Left lobe of liver (tissue), 2 donors: ENCODE measurements at places on chromosomes 1 and 21.
A peak's percentile ranks its signal among the peaks of the same experiment; 100 is the strongest.

- peak; percentile 69 for DNase-seq
These were observed 10.0 kb downstream of the YBEY start for GRCh38 chr21:46295996-46296752.

DNA sequence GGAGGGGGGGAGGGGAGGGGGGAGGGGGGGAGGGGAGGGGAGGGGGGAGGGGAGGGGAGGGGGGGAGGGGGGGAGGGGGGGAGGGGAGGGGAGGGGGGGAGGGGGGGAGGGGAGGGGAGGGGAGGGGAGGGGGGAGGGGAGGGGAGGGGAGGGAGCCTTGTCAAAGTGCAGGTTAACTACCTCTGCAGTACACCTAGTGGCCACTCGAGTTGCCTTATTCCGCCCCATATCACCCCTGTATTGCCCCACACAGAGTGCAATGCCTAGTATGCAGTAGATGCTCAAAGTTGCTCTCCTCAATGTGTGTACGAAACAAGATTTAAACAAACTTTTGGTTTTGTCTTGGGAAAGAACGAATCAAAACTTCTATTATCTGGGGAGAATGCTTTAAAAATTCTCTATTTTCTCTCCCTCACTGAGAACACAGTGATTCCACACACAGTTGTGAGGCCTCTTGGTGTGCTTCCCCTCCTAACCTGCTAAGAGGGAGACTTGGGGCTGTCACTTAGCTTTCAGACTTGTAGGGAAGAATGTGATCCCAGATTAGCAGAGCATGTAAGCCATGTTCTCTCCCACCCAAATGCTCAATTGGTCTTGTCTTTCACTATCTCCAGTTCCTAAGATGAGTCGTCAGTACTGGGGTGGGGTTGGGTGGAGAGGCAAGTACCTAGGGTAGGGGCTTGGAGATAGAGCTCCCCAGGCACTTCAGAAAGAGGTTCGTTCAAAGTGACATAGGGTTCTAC is 79.7 kb upstream of the MAP10 start:
- no peak for DNase-seq

DNA sequence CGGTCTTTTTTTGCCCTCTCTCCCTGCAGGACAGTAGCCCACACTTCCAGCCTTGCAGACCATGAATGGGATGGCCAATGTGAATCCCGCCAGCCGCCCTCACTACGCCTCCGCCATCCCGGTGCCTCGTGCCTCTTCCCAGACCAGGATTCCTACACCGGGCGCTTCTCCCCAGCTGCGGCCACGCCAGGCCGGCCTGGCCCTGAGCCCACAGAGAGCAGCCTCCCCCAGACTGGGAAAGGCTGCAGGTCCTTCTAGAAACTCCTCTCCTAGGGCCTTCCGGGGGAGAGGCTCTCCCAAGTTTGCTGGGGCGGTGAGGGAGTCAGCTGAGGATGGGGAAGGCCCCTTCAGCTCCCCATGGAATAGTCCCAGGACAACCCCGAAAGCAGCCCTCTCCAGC is 83.9 kb downstream of the NAV1 start:
- no peak for DNase-seq

- DNase-seq = no peak
These were observed 14.2 kb upstream of the ADORA3 start for GRCh38 chr1:111517469-111518225.

GRCh38 chr1:193537266-193538002 is 351.0 kb upstream of the B3GALT2 start:
- DNase-seq = no peak

GRCh38 chr1:45221716-45222115 is 15.3 kb upstream of the ZSWIM5 start:
- DNase-seq = no peak

DNA sequence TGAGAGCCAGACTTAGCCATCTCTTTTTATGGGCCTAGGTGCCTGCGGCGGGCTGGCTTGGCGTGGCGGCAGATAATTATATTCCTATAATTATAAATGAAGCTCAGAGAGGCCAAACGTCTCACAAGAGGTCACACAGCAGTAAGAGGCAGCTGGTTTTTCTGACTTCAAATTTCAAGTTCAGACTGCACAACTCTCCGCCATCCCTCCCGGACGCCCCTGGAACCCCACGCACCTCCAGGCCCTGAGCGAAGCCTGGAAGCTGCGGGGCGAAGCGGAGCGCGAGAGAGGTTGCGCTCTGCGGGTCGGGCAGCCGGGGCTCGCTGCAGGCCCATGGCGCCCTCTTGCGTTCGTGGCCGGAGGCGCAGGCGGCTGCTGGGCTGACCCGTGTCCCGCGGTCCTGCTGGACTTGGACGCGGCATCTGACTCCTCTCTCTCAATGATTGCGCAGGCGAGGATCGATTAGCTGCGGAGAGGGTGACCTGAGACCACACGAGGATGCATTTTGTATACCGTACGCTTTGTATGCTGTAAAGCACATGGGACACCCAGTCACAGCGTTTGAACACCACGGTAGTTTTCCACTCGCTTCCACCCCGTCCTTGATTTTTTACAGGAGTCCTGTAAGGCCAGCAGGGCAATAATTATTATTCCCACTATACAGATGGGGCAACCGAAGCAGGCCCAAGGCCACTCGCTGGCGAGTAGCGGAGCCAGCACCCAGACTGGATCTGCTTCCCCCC is 272.7 kb downstream of the FOXD2 start:
- peak; percentile 86 for DNase-seq

- peak; percentile 55 for DNase-seq
These were observed 56.9 kb upstream of the NRIP1 start for GRCh38 chr21:15121655-15122120.

GRCh38 chr1:222618001-222618879 is at the start of gene MIA3:
TSS of gene MIA3 (plus strand) at chr1:222618097. CDS start at chr1:222618111, 14 bp downstream.
- peak; percentile 83 for DNase-seq

DNA sequence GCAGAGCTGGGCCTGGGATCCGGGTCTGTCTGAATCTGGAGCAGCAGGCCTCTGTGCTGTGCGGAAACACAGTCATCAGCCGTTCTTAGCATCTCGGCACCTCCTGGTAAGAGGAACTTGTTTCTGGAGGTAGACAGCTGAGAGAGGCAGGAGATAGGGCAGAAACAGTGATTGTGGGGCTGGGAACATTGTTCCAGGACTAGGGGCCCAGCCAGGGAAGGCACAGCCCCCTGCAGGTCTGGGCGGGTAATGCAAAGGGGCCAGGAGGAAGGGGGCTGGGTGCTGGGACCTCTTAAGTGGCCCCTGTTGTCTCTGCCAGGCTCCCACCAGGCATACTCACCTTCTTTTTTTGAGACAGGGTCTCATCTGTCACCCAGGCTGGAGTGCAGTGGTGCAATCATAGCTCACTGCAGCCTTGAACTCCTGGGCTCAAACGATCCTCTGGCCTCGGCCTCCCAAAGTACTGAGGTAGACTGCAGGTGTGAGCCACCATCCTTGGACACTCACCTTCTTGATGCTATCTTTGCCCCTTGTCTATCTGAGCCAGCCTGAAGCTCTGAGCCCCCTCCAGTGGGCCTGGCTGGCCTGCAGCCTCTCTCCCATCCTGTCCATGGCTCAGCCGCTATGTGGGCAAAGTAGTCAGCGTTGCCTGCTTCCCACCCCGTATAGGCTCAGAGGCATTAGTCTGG is 134.3 kb upstream of the ZBTB40 start:
- peak; percentile 24 for DNase-seq

- DNase-seq = no peak
These were observed 19.5 kb upstream of the TNFRSF1B start for GRCh38 chr1:12147201-12147701.

- no peak for DNase-seq
These were observed 84.9 kb upstream of the ARHGEF16 start for GRCh38 chr1:3369446-3370076.

DNA sequence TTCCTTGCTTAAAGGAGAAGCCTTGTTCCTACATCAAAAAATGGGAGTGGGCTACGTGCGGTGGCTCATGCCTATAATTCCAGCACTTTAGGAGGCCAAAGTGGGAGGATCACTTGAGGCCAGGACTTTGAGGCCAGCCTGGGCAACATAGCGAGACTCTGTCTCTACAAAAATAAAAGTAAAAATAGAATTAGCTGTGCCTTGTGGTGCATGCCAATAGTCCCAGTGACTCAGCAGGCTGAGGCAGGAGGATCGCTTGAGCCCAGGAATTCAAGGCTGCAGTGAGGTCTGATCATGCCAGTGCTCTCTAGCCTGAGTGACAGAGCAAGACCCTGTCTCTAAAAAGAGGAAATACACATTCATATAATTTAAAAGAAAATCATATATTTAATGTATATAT is 127.1 kb downstream of the C1orf21 start:
- no peak for DNase-seq

GRCh38 chr1:204507317-204508105 is 8.7 kb upstream of the MDM4 start:
- DNase-seq = no peak

GRCh38 chr1:109717729-109718128 is 5.7 kb downstream of the GSTM5 start:
- no peak for DNase-seq

DNA sequence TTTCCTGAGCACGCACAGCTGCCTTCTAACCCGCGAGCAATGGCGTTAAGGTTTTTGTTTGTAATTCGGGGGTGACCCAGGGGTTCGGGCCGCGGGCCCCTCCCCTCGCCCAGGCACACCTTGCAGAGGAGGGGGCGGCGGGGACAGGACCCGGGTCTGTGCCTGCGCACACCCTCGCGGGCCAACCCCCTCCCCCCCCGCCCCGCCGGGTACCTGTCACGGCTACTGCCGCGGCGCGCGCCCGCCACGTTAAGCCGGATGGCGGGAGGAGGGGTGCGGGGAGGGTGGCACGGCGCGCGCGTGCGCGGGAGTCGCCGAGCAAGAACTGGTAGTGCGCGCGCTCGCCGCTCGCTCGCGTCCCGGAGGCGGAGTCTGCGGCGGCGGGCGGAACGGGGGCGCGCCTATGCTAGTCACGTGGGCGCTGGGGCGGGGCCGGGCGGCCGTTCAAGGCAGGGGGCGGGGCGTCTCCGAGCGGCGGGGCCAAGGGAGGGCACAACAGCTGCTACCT is at the start of gene TPTE:
TSS of gene TPTE (plus strand) at position 493 of the 508 bp plus-strand sequence. CDS start 17,141 bp downstream, outside the sequence.
- no peak for DNase-seq

GRCh38 chr1:151516031-151516511 is 4.9 kb downstream of the CGN start:
- DNase-seq = peak; percentile 75

GRCh38 chr21:40047211-40047610 is 180.0 kb downstream of the PCP4 start:
- no peak for DNase-seq

DNA sequence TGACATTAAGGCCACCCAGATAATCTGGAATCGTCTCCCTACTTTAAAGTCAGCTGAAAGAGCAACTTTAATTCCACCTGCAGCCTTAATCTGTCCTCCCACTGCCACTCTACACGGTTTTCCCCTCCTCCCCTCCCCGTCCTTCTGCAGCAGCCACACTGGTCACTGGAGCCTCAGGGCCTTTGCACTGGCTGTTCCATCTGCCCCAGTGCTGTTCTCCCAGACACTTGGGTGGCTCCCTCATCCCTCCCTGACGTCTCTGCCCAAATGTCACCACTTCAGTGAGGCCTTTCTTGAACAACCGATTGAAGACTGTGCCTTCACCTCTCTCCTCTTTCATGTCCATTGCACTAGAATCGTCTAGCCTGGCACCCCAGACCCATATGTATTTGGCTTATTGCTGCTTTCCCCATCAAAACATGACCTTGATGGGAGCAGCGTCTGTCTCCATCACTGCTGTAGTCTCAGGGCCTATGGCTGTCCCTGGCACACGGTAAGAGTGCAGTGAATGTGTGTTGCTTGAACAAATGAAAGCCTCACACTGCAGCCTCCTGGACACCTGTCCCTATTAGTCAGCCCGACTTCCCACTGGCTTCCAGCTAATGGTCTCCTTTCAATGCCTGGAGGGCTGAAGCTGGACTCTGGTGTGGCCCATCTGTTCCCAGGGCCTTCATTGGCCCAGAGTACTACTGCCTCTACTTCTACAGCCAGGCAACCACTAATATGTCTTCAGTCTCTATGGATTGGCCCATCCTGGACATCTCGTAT is 10.6 kb upstream of the PRDM16 start:
- DNase-seq = no peak

DNA sequence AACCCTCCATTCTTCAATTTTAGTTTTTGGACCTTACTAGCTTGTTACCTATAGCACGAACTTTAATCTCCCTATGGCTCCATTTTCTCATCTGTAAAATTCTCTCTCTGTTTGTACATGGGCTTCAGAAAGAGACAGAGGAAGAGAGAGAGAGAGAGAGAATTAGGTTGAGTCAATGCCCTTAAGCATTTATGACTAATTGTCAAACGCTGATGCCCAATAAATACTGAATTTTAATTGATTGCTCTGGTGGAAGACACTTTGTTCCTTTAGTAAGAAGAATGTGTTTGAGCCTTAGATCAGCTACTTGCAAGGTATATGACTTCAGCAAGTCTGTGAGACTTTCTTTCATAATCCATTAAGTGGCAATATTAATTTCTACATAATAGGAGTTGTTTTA is 743.1 kb upstream of the ADGRL4 start:
- no peak for DNase-seq

- no peak for DNase-seq
These were observed 297.1 kb downstream of the NCAM2 start for GRCh38 chr21:21295303-21295702.

DNA sequence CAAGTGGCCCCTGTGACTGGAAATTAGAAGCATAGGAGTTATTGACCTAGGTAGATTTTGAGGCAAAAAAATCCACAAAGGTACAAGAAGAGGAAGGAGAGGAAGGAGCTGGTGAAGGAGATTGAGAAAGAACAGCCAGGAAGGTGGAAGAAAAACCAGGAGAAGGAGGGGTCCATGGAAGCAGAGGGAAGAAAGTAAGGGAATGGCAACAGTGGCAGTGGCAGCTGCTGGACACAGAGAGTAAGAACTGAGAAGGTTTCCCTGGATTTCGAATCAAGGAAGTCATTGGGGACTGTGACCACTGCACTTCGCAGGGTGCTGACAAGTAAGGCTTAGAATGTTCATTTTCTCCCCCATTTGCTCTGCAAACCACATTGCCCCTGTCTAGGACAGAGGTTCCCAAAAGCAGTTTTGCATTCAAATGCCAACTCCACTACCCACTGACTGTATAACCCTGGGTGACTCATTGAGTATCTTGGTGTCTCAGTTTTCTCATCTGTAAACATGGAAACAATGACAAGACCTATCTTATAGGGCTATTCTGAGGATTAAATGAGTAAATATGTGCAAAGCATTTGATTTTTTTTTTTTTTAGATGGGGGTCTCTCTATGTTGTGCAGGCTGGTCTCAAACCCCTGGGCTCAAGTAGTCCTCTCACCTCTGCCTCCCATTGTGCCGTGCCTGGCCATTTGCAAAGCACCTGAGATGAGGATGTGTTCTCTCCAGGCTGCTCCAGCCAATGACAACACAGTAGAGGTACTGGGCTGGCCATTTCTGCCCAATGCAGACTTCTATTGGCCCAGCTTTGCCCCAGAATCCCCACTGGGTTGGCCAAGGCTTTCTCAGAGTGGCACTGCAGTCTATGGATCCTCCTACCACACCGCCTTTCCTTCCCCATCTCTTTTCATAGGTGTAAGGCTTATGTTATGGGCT is 9.3 kb upstream of the CAPN2 start:
- DNase-seq = no peak
